Astrocyte (in vitro differentiated cells and primary cell): ENCODE measurements at places on chromosomes 4 and X. TPM values are rescaled to one million over a fixed set of nuclear protein-coding genes. Genes with fewer than 3 reads are reported as not detected.

- H3K36me3 ChIP-seq, result no peaks in the 10 kb centered on the region
- DNase-seq, result no peak
- no peaks in the 10 kb centered on the region for H3K4me1 ChIP-seq
Measured at GRCh38 chr4:7183161-7183560, 9.2 kb upstream of the SORCS2 start.

DNA sequence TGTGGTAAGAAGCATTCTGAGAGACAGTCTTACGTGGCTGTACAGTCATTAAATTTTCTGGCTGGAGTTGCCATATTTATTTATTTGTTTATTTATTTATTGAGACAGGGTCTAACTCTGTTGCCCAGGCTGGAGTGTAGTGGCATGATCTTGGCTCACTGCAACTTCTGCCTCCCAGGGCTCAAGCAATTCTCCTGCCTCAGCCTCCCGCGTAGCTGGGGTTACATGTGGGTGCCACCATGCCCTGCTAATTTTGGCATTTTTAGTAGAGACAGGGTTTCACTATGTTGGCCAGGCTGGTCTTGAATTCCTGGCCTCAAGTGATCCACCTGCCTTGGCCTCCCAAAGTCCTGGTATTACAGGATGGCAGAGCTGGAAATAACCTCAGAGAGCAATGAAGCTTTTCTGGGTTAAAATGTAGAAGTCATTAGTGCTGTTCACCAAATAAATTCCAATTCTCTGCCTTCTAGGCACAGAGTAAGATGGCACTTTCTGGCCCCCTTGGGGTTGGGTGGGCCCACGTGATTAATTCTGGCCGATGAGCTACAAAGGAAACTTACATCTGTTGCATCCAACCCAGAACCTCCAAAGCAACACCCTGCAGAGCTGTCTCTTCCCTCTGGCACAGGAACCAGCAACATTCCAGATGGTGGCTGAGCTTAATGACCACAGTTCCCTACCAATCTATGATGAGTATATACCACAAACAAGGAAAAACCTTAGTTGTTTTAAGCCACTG is 4.5 kb downstream of the MRFAP1 start:
- H3K27ac ChIP-seq, result no peak overlapping the region
- H3K27me3 ChIP-seq, result no peaks in the 10 kb centered on the region
- no peak overlapping the region for H3K4me3 ChIP-seq
- H3K4me1 ChIP-seq, result peaks cover 11% of the 10 kb centered on the region

DNA sequence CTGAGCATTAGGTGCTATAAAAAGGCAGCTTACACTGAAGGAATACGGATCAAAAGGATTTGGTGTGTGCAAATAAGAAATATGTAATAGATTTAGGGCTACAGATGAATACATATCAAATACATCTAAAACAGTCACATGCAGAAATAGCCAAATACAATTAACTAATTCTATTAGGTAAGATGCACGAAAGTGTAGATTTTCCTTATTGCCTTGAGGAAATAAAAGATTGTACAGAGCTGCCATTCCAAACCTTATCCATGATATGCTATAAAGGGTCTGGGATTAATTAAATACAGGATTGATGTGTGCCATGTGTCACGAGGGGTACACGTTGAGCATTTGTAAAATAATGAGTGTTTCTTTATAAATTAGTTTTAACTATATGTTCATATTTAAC is 107.0 kb upstream of the ELOVL6 start:
- H3K4me1 ChIP-seq, result peaks cover 2% of the 10 kb centered on the region
- no peak for DNase-seq
- H3K27me3 ChIP-seq, result no peaks in the 10 kb centered on the region
- H3K36me3 ChIP-seq, result no peaks in the 10 kb centered on the region

DNA sequence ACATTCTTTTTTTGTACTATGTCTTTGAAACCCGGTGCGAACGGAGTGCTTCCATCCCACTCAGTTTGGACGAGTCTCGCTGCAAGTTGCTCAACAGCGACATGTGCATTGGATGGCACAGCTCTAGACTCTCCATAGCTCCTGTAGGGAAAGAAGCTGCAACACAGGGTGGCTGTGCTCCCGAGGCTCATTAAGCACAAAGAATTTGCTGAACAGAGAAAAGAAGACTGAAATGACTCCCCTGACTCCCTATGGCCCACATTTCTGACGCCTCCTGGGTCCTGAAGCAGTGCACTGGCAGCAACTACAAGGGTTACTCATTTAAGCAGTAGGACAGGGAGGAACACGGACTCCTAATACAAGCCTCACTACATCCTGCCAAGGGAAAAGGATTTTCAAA is 127.4 kb downstream of the SH3RF1 start:
- no peak overlapping the region for H3K4me3 ChIP-seq
- peaks cover 8% of the 10 kb centered on the region for H3K4me1 ChIP-seq
- H3K27me3 ChIP-seq, result no peaks in the 10 kb centered on the region
- DNase-seq, result no peak
- H3K36me3 ChIP-seq, result peaks cover 15% of the 10 kb centered on the region

GRCh38 chr4:100848841-100849240 is 331.0 kb upstream of the EMCN start:
- H3K4me1 ChIP-seq, result no peaks in the 10 kb centered on the region
- DNase-seq, result no peak
- H3K4me3 ChIP-seq, result no peak overlapping the region
- no peak overlapping the region for H3K27ac ChIP-seq
- H3K27me3 ChIP-seq, result no peaks in the 10 kb centered on the region

DNA sequence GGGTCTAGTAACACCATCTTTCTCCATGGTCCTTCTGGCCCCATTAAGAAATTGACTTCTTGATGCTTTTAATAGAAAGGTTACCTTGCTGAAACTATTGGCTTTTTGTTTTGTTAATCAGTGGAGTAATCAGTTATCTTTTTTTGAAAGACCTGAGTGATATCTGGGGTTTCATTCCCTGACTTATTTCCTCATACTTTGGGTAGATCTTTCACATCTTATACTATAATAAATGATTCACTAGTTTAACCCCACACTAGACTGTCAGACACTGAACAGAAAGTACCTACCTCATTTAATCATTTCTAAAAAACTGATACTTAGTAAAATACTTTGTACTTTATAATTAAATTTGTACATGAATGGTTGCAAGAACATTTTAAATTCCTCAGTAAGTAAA is 1021.1 kb downstream of the STIM2 start:
- H3K27me3 ChIP-seq, result no peaks in the 10 kb centered on the region
- DNase-seq, result no peak
- no peaks in the 10 kb centered on the region for H3K4me1 ChIP-seq
- H3K27ac ChIP-seq, result no peak overlapping the region
- H3K36me3 ChIP-seq, result no peaks in the 10 kb centered on the region

GRCh38 chr4:10197952-10198351 is 81.4 kb upstream of the WDR1 start:
- DNase-seq, result no peak
- H3K36me3 ChIP-seq, result no peaks in the 10 kb centered on the region
- no peak overlapping the region for H3K4me3 ChIP-seq
- no peaks in the 10 kb centered on the region for H3K27me3 ChIP-seq
- H3K27ac ChIP-seq, result no peak overlapping the region
- no peaks in the 10 kb centered on the region for H3K4me1 ChIP-seq

- DNase-seq, result peak; percentile 36
- H3K27me3 ChIP-seq, result no peaks in the 10 kb centered on the region
- peaks cover 5% of the 10 kb centered on the region for H3K4me1 ChIP-seq
- H3K36me3 ChIP-seq, result no peaks in the 10 kb centered on the region
- no peak overlapping the region for H3K27ac ChIP-seq
Measured at GRCh38 chr4:16801356-16801755, 97.1 kb downstream of the LDB2 start.

- peak overlapping the region; percentile 92 for H3K27ac ChIP-seq
- no peaks in the 10 kb centered on the region for H3K27me3 ChIP-seq
- no peak overlapping the region for H3K4me3 ChIP-seq
- DNase-seq, result no peak
Measured at GRCh38 chr4:5757536-5757935, 46.5 kb downstream of the EVC start.

DNA sequence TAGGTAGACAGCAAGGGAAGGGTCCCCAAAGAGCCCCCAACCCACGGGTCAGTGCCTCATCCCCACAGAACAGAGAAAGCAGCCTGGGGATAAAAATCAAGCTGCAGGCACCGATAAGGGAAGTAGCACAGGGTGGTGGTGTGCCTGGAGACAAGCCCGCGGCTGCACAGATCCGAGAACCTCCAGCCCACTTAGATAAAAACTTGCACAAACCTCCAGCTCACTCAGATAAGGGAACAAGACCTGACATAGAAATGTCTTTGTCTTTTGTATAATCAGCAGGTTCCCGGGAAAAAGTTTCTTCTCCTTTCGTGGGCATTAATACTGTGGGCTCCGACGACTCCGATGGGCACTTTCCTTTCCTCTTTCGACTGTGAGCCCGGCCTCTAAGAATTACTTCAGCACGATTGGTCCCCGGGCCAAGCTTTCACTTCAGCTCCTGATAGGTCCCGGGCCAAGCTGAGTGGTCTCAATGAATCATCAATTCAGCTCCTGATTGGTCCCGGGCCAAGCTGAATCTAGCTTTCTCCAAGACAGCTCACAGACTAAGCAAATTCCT is 32.4 kb downstream of the PRDX4 start:
- no peak overlapping the region for H3K4me3 ChIP-seq
- H3K27me3 ChIP-seq, result no peaks in the 10 kb centered on the region
- peaks cover 11% of the 10 kb centered on the region for H3K36me3 ChIP-seq
- no peaks in the 10 kb centered on the region for H3K4me1 ChIP-seq

DNA sequence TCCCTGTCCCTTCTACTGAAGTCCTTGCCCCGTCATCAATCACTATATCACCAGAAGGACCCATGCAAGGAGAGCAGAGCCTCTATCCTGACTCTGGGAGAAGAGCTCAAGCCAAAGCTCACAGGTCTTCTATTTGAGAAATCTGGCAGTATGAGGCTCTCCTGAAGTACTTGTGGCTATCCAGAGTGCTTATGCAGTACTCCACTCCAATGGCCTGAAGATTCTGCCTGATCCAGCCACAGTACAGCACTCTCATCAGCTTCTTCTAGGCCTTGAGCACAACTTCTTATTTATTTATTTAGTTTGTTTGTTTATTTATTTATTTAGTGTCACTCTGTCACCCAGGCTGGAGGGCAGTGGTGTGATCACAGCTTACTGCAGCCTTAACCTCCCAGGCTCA is 13.0 kb downstream of the USP26 start:
- no peak overlapping the region for H3K27ac ChIP-seq
- no peaks in the 10 kb centered on the region for H3K27me3 ChIP-seq
- DNase-seq, result no peak
- H3K4me3 ChIP-seq, result no peak overlapping the region
- no peaks in the 10 kb centered on the region for H3K36me3 ChIP-seq
- H3K4me1 ChIP-seq, result no peaks in the 10 kb centered on the region

DNA sequence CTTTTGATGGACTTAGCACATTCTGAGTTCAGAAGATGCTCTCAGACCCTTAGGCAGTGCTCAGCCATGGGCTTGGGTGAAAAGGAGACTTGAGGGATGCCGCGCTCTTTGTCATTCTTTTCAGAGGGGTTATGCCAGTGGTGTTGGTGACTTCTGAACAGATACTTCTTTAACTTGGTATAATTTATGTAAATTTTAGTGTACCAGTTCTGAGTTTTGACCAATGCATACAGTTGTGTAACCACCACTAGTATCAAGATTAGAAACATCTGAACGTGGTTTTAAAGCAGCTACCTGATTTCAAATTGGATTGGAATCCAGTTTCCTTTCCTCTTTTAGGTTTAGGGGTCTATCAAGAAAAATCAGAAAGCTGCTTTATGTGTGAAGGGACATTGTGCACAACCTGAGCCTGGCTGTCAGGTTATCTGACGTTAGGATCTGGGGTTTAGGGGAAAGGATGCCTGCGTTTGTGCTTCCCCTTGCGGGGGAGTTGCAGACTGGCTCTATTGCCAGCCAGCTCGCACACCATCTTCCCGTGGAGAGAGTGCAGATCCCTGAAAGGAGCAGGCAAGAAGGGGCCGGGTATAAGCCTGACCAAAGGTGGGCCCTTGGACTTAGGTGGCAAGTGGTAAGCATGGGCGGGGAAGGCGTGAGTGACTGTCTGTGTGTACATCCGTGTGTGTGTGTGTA is 19.0 kb downstream of the SMS start:
- no peak for DNase-seq
- no peaks in the 10 kb centered on the region for H3K27me3 ChIP-seq
- no peak overlapping the region for H3K27ac ChIP-seq
- no peak overlapping the region for H3K4me3 ChIP-seq
- H3K4me1 ChIP-seq, result peaks cover 22% of the 10 kb centered on the region

- no peak overlapping the region for H3K27ac ChIP-seq
- H3K27me3 ChIP-seq, result no peaks in the 10 kb centered on the region
- no peaks in the 10 kb centered on the region for H3K4me1 ChIP-seq
- no peak overlapping the region for H3K4me3 ChIP-seq
Measured at GRCh38 chrX:24229400-24229879, 79.9 kb downstream of the ZFX start.

GRCh38 chr4:123484291-123484926 is 87.8 kb downstream of the SPRY1 start:
- H3K36me3 ChIP-seq, result no peaks in the 10 kb centered on the region
- DNase-seq, result no peak
- no peaks in the 10 kb centered on the region for H3K27me3 ChIP-seq
- H3K4me1 ChIP-seq, result peaks cover 6% of the 10 kb centered on the region
- no peak overlapping the region for H3K27ac ChIP-seq

DNA sequence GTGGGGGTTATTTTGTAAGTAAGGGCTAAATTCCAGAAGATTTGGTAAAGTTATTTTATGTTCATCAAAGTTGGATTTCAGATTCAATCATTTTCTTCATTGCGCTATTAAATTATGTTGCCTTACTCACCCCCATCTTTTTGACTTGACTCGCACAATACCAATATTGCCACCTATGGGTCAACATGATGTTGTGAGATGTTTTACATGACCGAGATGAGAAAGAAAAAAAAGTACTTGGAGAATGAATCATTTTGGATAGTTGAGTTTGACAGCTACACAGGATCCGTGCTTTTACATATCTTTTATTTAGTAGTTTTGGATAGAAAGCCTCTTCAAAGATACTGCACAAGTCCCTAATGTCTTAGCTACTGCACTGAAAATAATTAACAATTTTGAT is 224.2 kb upstream of the EMCN start:
- H3K4me3 ChIP-seq, result no peak overlapping the region
- peak; percentile 50 for DNase-seq
- H3K36me3 ChIP-seq, result no peaks in the 10 kb centered on the region
- H3K27ac ChIP-seq, result no peak overlapping the region
- H3K27me3 ChIP-seq, result no peaks in the 10 kb centered on the region

- H3K27me3 ChIP-seq, result no peaks in the 10 kb centered on the region
- H3K4me1 ChIP-seq, result no peaks in the 10 kb centered on the region
- no peak overlapping the region for H3K27ac ChIP-seq
- no peak overlapping the region for H3K4me3 ChIP-seq
Measured at GRCh38 chr4:14711259-14711658, 291.0 kb upstream of the CPEB2 start.

- no peaks in the 10 kb centered on the region for H3K36me3 ChIP-seq
- H3K4me3 ChIP-seq, result no peak overlapping the region
- no peak for DNase-seq
- H3K27ac ChIP-seq, result no peak overlapping the region
Measured at GRCh38 chrX:5650904-5651303, 577.8 kb downstream of the NLGN4X start.

Gene MGAT4D
- not detected in 2 replicates for total RNA-seq

Gene TCEAL6
- total RNA-seq, result not detected in 2 replicates

Gene MAGEA4
- total RNA-seq, result not detected in 2 replicates

Gene SH3RF1
- total RNA-seq, result 20.8 and 25.9 TPM in 2 replicates

Gene MAGED4B
- total RNA-seq, result 144 and 150 TPM in 2 replicates

Gene KLB
- not detected in 2 replicates for total RNA-seq

Gene RTL5
- total RNA-seq, result 13.2 and 16.1 TPM in 2 replicates

Gene SSX1
- total RNA-seq, result not detected in 2 replicates

Gene IL3RA
- total RNA-seq, result not detected in 2 replicates

Gene LAMP2
- 146 and 161 TPM in 2 replicates for total RNA-seq
